ENCODE measurements at places on chromosomes 2 and 18. TPM values are rescaled to one million over a fixed set of nuclear protein-coding genes. Genes with fewer than 3 reads are reported as not detected.

DNA sequence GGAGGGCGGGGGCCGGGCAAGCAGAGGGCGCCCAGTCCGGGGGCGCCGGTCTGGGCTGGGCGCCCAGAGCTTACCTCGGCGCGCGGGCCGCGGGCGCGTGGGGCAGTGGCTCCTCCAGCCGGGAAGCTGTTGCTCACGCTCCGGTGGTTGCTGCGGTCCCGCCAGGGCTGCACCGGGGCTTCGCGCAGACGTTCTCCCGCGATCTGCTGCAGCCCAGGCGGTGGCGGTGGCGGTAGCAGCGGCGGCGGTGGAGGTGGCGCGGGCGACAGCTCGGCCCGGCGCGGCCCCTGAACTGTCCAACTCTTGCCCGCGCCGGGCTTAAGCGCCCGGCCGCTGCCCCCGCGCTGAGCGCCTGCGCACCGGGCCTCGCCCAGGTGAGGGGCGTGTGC is 391 bp downstream of the ZNF385B start:
- no peak overlapping the region for H3K27ac ChIP-seq
- no peaks in the 10 kb centered on the region for H3K27me3 ChIP-seq
- H3K4me3 ChIP-seq = no peak overlapping the region

DNA sequence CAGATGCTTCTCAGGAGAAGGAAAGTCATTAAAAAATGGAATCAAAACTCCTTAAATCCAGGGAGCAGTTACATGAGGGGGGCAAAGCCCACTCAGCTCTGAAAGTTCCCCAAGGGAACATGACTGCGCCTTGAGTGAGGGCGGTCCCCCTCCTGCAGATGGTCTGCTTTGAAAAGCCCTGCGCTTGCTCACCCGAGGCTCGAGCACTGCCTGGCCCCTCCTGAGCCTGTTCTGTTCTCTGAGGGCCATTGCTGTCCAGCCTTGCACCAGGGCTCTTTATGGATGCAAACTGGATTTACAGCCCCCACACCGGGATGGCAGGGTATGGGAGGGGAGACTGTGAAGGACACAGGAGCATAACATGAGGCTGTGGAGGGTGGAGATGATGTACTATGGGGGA is 37.8 kb upstream of the DNMT3A start:
- H3K27ac ChIP-seq = no peak overlapping the region
- no peak overlapping the region for H3K4me3 ChIP-seq
- no peaks in the 10 kb centered on the region for H3K27me3 ChIP-seq
- no peaks in the 10 kb centered on the region for H3K36me3 ChIP-seq
- peak; percentile 13 for DNase-seq

DNA sequence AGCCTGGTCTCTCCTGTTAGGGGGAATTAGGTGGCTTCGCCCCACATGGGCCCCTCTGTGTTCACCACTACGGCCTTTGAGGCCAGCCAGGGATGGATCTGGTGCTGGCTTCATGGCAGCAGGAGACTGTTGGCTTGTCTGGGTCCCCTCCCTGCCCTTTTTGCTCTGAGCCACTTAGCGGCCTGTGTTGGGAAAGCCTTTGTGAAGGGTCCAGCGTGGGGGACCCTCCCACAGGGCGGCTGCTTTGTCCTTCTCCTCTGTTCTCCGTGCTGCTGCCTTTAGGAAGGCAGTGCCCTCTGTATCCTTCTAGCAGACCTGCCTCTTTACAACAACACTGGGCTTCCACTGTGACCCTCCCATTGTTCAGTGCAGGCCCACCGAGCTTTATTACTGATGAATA is 118.4 kb downstream of the TSN start:
- DNase-seq = no peak
- no peak overlapping the region for H3K27ac ChIP-seq
- H3K4me3 ChIP-seq = no peak overlapping the region
- no peaks in the 10 kb centered on the region for H3K36me3 ChIP-seq
- no peaks in the 10 kb centered on the region for H3K4me1 ChIP-seq

DNA sequence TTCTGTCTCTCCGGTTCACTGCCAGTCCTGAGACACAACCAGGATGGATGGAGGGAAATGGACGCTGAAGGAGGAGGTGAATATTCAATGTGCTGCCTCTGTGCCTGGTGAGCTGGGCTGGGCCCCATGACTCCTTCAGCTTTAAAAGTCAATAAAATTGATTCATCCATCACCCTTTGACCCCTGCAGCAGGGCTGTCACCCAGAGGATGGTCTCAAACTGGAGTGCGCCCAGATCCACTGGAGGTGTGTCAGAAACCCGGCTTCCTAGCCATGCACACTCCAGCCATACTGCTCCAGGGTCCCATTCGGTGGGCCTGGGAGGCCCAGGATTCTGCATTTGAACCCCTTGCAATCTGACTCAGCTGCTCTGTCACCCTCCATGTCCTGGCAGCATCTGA is 94.1 kb upstream of the BOD1L2 start:
- H3K27me3 ChIP-seq = no peaks in the 10 kb centered on the region
- no peak overlapping the region for H3K27ac ChIP-seq
- H3K4me3 ChIP-seq = no peak overlapping the region
- H3K36me3 ChIP-seq = no peaks in the 10 kb centered on the region
- no peaks in the 10 kb centered on the region for H3K4me1 ChIP-seq
- DNase-seq = no peak

- no peaks in the 10 kb centered on the region for H3K4me1 ChIP-seq
- no peaks in the 10 kb centered on the region for H3K27me3 ChIP-seq
- DNase-seq = no peak
- H3K4me3 ChIP-seq = no peak overlapping the region
- H3K36me3 ChIP-seq = no peaks in the 10 kb centered on the region
- H3K27ac ChIP-seq = no peak overlapping the region
Measured at GRCh38 chr2:152114366-152114765, 15.5 kb upstream of the CACNB4 start.

Gene ST8SIA5
- 8.9 TPM for total RNA-seq

Gene RTP5
- not detected for total RNA-seq

Gene POTEI
- not detected for total RNA-seq

Gene FOXI3
- not detected for total RNA-seq

Gene REG3A
- 0.53 TPM for total RNA-seq

Gene TNFAIP6
- 0.55 TPM for total RNA-seq

All from adrenal gland (tissue), 19 donors.